ENCODE measurements at places on chromosomes 2 and 18. TPM values are rescaled to one million over a fixed set of nuclear protein-coding genes. Genes with fewer than 3 reads are reported as not detected.

CNTNAP5 gene
- total RNA-seq = not detected

FAM237A gene
- total RNA-seq = not detected

ALKAL2 gene
- 38.9 TPM for total RNA-seq

SIX3 gene
- total RNA-seq = not detected

CWC22 gene
- total RNA-seq = 22.5 TPM

LONRF2 gene
- 13.1 TPM for total RNA-seq

ANKRD29 gene
- 22.1 TPM for total RNA-seq

RAB12 gene
- total RNA-seq = 36.0 TPM

GRCh38 chr2:54262015-54262765 is 6.2 kb upstream of the TSPYL6 start:
- no peak for DNase-seq

- DNase-seq = no peak
Measured at GRCh38 chr2:148936857-148937450, 61.9 kb downstream of the KIF5C start.

DNA sequence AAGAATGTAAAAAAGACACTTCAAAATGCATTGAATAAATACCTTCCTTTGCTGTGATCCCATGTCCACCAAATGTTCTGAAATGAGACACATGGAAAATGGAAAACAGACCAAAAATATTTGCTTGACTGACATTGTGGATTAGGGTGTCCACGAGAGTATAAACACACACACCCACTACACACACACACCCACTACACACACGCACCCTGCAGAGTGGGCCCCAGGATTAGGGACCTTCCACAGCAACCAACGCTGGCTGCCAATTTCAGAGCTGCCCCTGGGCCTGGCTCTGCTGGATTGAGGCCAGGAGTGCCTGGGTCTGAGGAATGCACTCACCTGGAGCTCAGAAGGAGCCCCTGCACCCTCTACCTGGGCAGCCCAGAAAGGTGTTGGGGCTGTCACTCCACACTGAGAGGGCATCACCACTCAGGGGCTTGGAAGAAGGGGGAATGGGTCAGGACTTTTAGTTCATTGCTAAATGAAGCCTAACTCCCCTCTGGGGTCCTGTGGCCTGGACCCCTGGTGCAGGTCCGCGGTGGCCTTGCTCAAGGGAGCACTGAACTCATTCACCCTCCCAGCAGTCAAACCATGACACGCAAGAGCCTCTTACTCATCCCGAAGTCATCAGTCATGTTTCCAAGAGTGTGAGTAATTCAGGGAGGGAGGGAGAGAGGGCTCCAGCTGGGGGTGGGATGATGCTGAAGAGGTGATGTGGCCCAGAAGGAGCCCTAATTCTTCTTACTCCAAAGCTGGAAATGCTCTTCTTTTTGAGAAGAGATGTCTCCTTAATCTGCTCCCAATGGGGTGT is 50.2 kb upstream of the PLB1 start:
- DNase-seq = no peak

DNA sequence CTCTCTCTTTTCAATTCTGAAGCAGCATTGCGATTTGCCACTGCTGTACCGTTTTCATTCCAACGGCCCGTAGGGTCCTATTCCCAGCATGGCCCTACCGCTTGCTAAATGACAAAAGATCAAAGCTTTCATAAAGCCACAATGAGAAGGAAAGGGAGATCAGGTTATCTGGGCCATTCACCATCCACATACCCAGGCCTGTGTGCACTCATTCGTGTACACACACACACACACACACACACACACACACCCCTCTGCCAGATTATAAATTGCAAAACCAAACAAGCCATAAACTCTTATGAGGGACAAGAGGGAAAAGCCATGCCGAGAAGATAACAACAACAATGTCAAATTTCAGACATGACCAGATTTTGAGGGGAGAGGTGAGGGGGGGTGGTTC is 282.3 kb downstream of the BCL11A start:
- no peak for DNase-seq

- no peak for DNase-seq
Measured at GRCh38 chr2:105239924-105240323, 1.6 kb upstream of the GPR45 start.

DNA sequence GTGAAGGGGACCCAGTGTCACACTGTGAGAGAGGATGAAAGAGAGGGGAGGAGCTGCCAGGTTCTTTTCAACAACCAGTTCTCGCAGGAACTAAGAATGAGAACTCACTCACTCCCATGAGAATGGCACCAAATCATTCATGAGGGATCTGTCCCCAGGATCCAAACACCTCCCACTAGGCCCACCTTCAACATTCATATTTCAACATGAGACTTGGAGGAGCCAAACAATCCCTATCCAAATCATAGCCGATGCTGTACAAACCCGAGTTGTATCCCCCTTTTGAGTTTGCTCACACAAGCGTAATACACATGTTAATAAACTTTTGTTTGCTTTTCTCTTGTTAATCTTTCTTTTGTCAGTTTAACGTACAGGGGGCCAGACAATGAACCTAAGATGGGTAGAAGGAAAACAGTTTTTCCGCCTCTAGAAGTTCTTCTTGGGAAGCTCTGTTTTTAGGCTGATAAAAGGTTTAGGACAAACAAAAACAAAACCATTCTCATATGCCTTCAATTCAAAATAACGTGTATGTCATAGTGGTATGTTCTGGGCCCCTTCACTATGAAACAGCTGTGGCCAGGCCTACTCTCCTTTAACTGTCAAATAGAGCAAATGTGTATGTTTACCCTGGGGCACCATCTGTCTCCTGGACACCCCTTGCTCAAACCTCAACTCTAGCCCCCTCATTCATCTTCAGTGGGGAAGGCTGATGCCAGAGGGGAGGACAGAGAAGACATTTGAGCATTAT is 9.1 kb upstream of the TMEM37 start:
- DNase-seq = no peak

GRCh38 chr2:160076241-160076640 is 13.8 kb upstream of the PLA2R1 start:
- no peak for DNase-seq

DNA sequence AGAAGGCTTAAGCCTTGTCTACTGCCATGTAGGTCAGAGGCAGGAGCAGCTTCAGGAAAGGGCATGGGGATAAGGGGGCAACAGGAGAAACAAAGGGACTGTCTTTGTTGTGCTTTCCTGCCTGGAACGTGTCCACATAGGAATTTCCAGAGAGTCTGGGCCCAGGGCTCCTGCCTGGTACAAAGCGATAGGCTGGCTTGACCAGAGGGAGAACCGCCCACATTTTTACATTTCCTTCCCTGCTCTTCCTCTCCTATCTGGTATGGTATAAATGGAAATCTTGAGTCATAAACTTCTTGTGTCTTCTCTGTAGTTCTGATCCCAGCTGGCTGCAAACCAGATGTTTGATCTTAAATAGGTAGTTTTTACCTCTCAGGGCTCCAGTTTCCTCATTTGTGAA is 414.8 kb downstream of the HRH4 start:
- no peak for DNase-seq

GRCh38 chr18:49924293-49924983 is 111.1 kb upstream of the ACAA2 start:
- DNase-seq = no peak

DNA sequence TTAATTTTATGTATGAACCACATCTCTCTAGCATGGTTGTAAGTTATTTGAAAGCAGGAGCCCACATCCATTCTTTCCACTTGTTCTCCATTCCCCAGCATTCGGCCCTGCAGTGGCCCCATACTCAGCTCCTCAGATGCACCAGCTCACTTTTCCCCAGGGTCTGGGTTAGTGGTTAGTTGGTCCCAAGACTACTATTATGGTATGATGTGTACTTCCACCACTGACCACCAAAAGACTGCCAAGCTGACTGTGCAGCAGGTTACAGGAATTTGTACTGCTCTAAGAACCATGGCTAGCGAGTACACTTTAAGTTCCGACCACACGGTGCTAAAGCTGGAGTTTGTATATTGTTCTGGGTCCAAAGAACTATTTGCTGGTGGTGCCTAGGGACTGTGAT is 413.6 kb upstream of the TCF4 start:
- DNase-seq = no peak

DNA sequence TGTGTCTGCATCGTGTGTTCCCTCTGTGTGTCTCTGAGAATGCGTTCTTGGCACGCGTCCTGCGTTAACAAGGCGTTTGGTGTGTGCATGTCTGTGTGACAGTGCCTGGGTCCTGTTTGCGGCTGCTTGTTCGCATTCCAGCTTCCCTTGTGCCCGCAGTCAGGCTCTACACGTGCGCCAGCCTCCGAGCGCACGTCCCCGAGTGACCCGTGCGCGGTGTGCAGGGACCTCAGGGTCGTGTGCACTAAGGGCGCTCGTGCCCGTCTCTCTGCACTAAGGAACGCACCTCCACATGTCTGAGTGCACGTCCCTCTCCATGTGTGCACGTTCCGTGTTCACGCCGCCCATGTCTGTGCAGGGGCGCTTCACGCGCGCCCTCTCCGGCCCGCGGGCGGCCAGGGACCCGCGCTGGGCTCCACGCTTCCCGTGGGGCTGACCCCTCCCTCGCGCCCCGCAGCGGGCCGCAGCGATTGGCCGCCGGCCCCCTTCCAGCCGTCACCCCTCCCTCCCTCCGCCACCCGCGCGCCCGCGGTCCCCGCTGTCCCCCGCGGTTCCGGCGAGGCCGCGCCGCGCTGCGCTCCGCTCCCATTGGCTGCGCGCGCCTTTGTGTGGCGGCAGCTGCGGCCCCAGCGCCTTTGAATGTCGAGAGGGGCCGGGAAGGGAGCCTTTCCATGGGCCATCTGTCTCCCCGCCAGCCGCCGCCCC is 229.4 kb downstream of the HAUS1 start:
- DNase-seq = no peak

- DNase-seq = no peak
Measured at GRCh38 chr2:46845542-46846486, 69.8 kb downstream of the MCFD2 start.

- no peak for DNase-seq
Measured at GRCh38 chr2:24510771-24511170, 19.7 kb downstream of the NCOA1 start.

GRCh38 chr2:74457549-74458131 is 598 bp upstream of the WBP1 start:
- DNase-seq = no peak

- DNase-seq = no peak
Measured at GRCh38 chr2:121018136-121019061, 266.6 kb downstream of the TFCP2L1 start.

DNA sequence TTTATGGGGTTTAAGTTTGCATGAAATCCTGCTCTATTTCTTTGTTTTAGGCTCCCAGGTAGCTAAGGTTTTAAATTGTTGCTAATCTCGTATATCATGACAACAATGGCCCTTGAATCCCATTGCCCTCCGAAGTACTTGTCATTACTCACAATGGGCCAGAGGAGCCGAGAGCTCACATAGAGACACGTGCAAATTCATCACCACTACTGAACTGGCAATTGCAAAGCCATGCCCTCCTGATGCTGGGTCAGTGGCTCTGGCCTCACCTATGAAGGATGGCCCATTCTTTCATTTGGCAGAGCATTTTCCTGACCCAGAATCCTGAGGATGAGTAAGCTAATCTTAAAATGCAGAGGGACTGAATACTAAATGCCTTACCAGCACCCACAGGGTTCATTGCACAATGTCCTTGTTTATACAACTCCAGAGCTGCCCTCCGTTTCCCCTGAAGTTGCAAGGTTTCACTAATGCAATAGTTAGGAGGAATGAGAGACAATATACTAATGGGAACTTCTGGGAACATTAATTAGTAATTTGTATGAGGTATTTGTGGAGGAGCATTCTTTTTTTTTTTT is 71.6 kb upstream of the GAREM1 start:
- DNase-seq = no peak

GRCh38 chr18:63192885-63193349 is 126.7 kb downstream of the BCL2 start:
- no peak for DNase-seq

DNA sequence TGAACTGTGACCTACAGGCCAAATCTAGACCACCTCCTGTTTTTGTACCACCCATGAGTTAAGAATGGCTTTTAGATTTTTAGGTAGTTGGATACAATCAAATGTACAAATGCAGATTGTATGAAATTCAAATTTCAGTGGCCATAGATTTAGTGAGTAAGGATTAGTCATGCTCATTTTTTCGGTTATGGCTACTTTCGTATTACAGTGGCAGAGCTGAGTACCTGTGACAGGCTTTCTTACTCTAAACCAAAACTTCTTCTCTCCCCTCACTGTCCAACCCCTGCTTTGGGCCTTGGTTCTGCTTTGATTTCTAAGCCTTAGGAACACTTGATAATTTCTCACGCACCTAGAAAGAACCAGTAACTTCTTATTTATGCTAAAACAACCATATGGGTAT is 82.1 kb downstream of the CDC42EP3 start:
- no peak for DNase-seq

DNA sequence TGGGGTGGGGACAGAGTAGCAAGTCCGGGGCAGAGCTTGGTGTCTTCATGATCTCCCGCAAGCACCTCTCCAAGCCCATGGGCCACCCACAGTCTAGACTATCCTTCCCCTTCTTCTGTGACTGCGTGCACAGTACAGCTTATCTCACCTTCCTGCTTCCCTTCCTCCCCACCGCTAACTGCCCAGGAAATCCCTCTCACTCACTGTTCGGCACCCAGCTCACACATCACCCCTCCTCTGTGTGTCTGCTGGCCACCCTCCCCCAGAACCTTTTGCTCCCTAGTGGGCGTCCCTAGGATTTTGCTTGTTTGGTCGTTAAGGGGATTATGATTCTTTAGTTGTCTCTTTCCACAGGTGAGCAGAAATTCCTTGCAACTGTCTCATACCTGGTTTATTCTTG is 31.5 kb upstream of the SMAD7 start:
- no peak for DNase-seq

GRCh38 chr18:3213300-3214059 is 6.3 kb downstream of the MYOM1 start:
- no peak for DNase-seq

DNA sequence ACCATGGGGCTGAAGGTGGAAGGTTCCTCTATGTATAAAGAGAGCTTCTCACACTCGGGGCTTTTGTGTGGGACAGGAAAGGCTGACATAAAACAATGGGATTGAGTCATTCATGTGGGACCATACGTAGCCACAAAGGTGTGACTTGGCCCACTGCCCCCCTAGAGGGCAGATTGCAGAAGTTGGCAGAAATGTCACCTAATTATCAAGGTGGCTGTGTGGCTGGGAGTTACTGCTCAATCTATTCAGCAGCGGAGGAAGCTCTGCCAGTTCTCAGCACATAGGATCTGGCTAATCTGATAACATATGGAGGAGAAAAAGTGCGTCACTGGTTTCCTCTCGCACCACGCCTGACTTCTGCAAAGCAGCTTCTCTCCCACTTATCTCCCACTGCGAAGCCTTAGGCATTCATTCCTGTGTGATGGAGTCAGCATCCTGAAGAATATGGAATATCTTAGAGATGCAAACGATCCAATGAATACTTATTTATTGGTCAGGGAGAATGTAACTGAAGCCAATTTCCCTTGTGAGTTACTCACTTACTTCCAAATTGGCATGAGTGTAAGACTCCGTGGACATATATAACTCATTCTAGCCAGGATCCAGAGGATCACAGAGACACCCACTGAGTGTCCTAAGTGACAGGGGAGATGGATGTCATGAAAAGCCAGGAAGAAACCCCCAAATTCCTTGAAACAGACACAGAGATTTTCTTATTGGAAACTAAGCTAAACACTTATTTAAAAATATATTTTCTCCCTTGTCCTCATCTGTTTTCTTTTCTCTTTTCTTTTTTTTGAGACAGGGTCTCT is 344.8 kb downstream of the TGIF1 start:
- no peak for DNase-seq

Measured in tibial nerve (tissue), 4 donors.